ENCODE measurements at places on chromosomes 13 and 19.

DNA sequence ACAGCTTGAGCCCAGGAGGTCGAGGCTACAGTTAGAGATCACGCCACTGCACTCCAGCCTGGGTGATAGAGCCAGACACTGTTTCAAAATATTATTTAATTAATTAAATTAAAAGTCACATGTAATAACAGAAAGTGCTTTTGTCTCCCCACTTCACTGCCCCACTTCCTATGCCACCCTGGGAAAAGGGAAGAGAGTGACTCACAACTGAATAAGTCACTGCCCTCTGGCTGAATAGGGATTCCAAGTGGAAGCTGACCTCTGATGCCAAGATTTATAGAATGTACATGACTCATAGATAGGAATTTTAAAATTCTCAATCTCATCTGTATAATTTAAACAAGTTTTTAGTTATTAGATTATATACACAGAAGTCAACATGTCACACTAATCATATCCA lies 22.2 kb upstream of the ERVV-1 start:
- no peak for DNase-seq

GRCh38 chr19:10289836-10290356 lies at the start of gene ICAM5:
ICAM5 (plus strand) TSS chr19:10289952; CDS start chr19:10290044, 92 bp downstream.
- DNase-seq, result peak; percentile 66

GRCh38 chr13:98239162-98240076 lies 62.4 kb upstream of the RNF113B start:
- no peak for DNase-seq

- no peak for DNase-seq
Measured at GRCh38 chr19:14161305-14161704, 24.9 kb upstream of the ASF1B start.

GRCh38 chr19:44600466-44600865 lies 12.9 kb upstream of the IGSF23 start:
- DNase-seq, result no peak

DNA sequence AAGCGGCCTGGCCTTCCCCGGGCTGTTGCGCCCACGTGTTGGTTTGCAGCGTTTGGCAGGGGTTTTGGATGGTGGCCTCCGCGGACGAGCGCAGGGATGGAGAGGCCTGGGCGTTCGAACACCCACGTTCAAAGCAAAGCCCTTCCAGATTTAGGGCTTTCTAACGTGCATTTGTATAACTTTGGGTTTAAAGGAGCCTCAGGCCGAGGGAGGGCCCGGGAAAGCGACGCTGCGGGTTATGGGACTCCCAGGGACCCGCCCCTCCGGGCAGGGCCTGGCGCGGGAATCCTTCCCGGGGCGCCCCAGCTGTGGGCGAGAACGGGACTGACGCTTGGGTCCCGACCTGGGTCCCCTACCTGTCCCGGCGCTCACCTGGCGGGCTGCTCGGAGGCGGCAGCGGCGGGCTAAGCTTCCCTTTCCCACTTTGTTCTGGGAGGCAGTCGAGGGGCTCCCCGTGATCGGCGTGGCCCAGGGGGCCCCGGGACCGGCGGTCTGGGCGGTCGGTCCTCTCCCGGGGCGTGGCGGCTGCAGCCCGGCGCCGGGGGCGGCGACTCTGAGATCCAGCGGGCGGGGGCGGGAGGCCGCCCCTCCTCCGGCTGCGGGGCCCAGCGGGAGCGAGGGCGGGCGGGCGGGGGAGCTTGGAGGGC lies at the start of gene FBXO17:
Gene FBXO17 (minus strand): TSS at position 529 of the 647 bp plus-strand sequence. CDS start 25,423 bp downstream, outside the sequence.
- DNase-seq, result no peak

GRCh38 chr13:104854698-104855097 lies 1680.8 kb downstream of the EFNB2 start:
- no peak for DNase-seq

DNA sequence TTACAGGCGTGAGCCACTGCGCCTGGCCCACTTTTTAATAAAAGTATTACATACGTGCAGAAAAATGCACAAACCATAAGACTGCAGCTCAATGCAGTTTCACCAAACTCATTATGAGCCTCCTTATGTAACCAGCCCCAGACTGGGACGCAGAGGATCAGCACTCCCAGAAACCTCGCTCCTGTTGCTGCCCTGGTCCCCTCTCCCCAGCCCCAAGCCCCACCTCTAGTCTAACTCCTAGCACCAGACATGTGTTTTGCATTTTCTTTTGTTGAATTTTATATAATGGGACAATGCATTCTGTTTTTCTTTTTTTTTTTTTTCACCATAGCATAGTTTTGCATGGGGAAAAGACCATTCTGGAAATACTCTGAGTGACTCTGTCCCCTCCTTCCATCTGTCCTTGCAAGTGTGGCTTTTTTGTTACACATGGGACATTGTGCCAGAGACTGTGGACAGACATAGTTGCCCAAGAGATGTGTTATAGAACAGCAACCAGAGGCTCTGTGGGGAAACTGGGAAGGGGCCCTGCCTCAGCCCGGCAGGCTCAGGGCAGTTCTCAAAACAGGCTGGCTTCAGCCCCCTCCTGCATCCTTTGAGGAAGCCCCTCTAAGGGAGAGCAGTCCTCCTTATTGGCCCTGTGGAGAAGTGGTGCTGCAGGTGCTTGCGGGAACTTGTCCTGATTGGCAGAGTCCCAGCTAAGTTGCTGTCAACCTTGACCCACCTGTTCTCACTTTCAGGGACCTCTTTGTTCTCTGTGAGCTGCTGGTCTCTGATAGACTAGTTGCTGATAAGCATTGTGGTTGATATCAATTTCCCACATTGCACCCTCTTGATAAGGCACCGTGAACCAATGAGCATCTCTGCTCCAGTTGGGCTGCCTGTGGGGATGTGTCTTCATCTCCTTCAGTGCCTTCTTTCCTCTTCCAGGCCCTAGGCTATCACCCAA lies 13.8 kb upstream of the OLFM4 start:
- no peak for DNase-seq

- DNase-seq, result no peak
Measured at GRCh38 chr13:86324191-86324590, 525.0 kb upstream of the SLITRK6 start.

GRCh38 chr13:86579662-86580061 lies 780.4 kb upstream of the SLITRK6 start:
- no peak for DNase-seq

DNA sequence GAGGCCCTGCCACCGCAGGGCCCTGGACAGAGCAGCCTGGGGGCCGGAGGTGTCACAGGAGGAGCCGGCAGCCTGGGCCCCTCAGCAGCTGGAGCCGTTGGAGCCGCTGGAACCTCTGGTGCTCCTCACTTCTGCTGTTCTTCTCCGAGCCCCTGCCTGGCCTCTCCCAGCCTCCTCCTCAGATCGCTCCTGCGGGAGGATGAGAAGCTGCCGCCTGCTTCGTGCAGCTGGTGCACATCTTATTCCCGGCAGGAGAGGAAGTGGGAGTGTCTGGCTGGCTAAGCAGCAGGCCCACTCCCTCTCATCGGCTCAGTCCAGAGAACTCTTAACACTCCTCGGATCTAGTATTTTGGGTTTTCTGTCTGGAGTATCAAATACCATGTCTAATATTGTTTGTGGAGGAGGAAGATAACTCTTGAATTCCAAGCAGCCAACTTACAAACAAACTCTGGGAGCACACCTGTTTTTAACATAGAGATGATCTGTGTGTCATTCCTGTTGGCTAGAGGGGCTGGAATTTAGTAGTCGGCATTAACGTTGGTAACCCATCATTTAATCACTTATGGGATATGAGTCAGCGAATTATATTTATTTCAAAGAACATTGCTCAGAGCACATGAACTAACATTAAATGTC lies 37.1 kb upstream of the RNF113B start:
- DNase-seq, result no peak

- no peak for DNase-seq
Measured at GRCh38 chr13:44385847-44386246, 12.2 kb downstream of the SERP2 start.

- DNase-seq, result no peak
Measured at GRCh38 chr13:30785191-30785850, 50.0 kb downstream of the ALOX5AP start.
